Activated T-helper 1 cell treated with anti-CD3 and anti-CD28 coated beads, Interleukin-12 subunit alpha, Interleukin-12 subunit beta, Interleukin-2, Interleukin-4 antibody, amounts not matched to agents 30 ng/mL and 10 ng/mL and 1 ng/mL, durations not matched to agents 14 hours and 24 hours and 36 hours (primary cell): ENCODE measurements at places on chromosomes 1 and 21. TPM values are rescaled to one million over a fixed set of nuclear protein-coding genes. Genes with fewer than 3 reads are reported as not detected.

DNA sequence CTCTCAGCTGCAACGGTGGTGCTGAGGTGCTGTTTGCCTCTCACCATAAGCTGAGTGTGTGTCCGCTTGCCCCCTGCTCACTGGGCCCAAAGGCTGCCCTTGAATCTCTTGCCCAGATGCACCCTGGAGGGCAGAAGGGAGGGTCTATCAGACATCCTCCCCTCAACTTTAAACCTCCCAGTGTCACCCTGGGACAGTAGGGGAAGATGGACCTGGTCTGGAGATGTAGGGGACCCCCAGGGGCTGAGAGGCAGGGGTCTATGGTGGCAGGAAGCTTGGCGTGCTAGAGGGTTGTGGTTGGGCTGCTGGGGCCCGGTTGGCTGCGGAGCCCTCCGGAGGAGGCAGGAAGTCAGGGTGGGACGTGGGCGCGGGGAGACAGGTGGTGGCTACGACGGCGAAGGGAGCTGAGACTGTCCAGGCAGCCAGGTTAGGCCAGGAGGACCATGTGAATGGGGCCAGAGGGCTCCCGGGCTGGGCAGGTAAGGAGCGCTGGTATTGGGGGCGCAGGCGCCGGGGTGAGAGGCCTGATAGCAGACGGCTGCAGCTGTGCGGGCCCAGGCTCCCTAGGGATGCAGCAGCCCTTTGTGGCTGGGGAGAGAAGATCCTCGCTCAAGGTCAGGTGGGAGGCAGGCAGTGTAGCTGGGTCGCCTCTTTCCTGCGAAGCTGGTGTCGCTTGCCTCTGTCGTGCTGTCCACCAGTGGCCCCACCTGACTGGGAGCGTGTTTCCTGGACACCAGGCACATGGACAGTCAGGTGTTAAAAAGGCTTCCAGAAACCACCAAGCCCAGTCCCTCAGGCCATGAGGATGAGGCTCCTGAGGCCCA lies at the start of gene LCK:
TSS of gene LCK (plus strand) at position 373 of the 824 bp plus-strand sequence. CDS start 23,065 bp downstream, outside the sequence.
- peak; percentile 53 for DNase-seq

Gene NTMT2
- total RNA-seq, result not detected in 2 replicates

- peak; percentile 27 for DNase-seq
Measured at GRCh38 chr1:31663622-31664452, 19.2 kb upstream of the PEF1 start.

Gene ITLN2
- not detected in 2 replicates for total RNA-seq

Gene FCER1G
- total RNA-seq, result 0.93 and 1.5 TPM in 2 replicates

- DNase-seq, result no peak
Measured at GRCh38 chr1:58852731-58853485, 69.1 kb upstream of the JUN start.

Gene KIF17
- total RNA-seq, result not detected in 2 replicates

DNA sequence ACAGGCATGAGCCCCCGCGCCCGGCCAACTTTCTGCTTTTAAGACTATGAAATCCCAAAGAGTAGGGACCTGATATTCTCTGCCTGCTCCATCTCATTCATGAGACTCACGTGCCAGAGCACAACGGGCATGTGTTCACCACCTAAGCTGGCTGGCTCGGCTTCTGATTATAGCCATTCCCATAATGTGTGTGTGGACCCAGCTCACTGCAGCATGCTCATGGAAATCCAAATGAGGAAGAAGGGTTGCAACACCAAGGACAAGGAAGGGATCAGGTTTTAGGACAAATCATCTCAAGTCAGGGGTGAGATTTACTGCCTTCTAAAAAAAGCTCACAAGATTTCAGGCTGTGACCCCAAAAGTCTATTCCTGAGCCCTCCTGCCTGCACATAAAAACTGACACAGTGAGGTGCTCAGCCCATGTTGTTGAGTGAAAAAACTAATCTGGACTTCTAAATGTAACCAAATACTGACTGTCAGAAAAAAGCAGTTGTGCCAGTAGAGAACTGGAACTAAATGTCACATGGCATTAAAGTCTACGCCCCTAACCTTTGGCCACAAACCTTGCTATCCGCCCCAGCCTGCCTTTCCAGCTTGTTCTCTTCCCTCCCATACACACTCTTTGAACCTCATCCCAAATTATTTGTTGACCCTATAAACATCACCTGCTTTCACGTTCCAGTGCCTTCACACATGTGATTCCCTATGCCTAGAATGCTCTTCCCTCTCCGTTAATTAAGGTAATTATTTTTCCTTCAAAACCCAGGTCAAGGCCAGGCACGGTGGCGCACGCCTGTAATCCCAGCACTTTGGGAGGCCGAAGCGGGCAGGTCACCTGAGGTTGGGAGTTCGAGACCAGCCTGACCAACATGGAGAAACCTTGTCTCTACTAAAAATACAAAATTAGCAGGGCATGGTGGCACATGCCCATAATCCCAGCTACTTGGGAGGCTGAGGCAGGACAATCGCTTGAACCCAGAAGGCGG lies 9.1 kb upstream of the COA7 start:
- no peak for DNase-seq

Gene UQCRH
- 258 and 268 TPM in 2 replicates for total RNA-seq

Gene S100B
- total RNA-seq, result not detected in 2 replicates

GRCh38 chr1:234716908-234717375 lies 107.0 kb upstream of the IRF2BP2 start:
- DNase-seq, result no peak

Gene RPS6KA1
- 324 and 331 TPM in 2 replicates for total RNA-seq

DNA sequence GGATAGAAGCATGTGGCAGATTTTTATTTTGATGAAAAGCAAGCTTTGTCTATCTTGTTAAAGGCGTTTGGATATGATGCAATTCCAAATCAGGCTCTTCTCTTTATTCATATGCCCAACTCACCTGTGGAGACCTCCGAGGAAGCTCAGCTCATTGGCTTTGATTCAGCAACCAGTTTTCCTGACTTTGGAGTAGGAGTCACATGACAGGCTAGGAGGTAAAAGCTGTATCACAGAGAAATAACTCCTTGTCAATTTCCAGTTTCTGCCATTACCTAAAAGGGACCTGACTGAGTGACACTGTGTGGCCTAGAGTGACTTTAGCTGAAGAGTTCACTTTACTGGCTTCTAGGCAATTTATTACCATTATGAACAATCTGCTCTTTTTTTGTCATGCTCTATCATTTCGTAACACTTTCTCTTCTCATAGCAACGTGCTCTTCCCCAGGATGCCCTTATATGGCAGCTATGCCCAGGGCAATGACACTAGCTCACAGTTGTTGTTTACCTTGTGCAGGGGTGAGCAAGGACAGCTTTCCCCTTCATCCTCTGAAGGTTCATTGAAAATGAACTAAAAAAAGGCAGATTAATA lies 107.2 kb downstream of the KCNK1 start:
- DNase-seq, result no peak

GRCh38 chr1:230248016-230248888 lies 177.9 kb downstream of the PGBD5 start:
- DNase-seq, result no peak

Gene MAP3K21
- total RNA-seq, result 1.8 and 2.1 TPM in 2 replicates

GRCh38 chr1:226723657-226724532 lies 15.2 kb downstream of the ITPKB start:
- DNase-seq, result no peak
